Natural killer cell treated with Interleukin-12 subunit alpha and Interleukin-12 subunit beta and Interleukin-15 and Interleukin-18, amount 100 ng/mL, for 72 hours (primary cell): ENCODE measurements at places on chromosomes 7 and 10. TPM values are rescaled to one million over a fixed set of nuclear protein-coding genes. Genes with fewer than 3 reads are reported as not detected.

- peaks cover 32% of the 10 kb centered on the region for H3K27me3 ChIP-seq
- no peak for DNase-seq
- H3K27ac ChIP-seq: no peak overlapping the region
- H3K36me3 ChIP-seq: no peaks in the 10 kb centered on the region
Measured at GRCh38 chr10:123577921-123578461, 88.2 kb upstream of the GPR26 start.

- H3K4me1 ChIP-seq: peaks cover 6% of the 10 kb centered on the region
- no peak overlapping the region for H3K27ac ChIP-seq
- no peaks in the 10 kb centered on the region for H3K36me3 ChIP-seq
- no peak for DNase-seq
- H3K27me3 ChIP-seq: no peaks in the 10 kb centered on the region
Measured at GRCh38 chr10:119805702-119806230, 66.9 kb downstream of the MCMBP start.

DNA sequence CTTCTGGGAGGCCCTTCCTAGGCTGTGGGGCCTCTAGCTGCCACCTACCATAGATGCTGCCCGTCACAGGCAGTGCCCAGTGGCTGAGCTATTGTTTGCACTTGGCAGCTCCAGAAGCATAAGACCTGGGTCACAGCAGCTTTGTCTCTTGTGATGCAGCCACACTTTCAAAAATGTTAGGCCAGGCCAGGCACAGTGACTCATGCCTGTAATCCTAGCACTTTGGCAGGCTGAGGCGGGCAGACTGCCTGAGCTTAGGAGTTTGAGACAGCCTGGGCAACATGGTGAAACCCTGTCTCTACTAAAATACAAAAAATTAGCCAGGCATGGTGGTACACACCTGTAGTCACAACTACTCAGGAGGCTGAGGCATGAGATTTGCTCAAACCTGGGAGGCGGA is 9.5 kb upstream of the KAZALD1 start:
- H3K27ac ChIP-seq: no peak overlapping the region
- no peaks in the 10 kb centered on the region for H3K36me3 ChIP-seq
- DNase-seq: no peak
- H3K27me3 ChIP-seq: peaks cover 24% of the 10 kb centered on the region
- H3K4me1 ChIP-seq: peaks cover 18% of the 10 kb centered on the region

DNA sequence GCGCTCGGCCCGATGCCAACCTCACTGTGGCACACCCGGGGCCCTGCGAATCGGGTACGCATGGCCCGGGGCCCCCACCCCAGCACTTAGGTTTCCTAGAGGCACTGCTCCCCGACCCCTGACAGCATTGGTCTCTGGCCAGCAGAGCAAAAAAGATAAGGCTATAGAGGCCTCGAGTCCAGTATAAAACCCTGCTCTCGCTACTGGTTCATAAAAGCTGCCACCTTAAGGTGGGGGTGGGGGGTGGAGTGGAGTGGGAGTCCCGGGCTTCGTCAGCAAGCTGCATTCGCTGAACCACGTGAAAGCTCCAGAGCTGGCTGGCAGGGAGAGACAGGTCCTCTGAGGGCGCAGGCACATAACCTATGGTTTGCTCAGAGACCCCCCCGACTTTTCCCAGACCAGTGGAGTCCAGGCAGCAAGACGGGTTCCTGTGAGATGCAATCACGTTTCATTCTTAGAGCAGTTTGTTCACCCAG is 1.3 kb downstream of the KAZALD1 start:
- H3K27me3 ChIP-seq: peaks cover 14% of the 10 kb centered on the region
- no peak for DNase-seq
- no peak overlapping the region for H3K27ac ChIP-seq
- no peaks in the 10 kb centered on the region for H3K36me3 ChIP-seq
- peak overlapping the region; percentile 25 for H3K4me3 ChIP-seq
- peaks cover 27% of the 10 kb centered on the region for H3K4me1 ChIP-seq

DNA sequence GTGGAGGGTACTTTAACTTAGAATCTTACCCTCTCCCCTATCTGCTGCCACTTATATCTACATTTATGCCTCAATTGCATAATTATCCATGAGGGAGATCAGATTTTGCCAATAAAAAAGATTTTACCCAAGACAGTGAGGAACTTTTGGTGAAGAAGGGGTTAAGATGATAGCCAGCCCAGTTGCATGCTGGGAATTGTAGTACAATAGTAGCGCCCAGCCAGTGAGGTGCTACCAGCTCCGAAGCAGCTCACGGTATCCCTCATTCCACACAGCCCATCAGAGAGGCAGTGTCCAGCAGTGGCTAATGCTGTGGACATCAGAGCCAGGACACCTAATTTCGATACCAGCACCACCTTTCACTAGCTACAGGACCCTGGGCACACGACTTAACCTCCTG is 5.9 kb upstream of the LGI1 start:
- no peaks in the 10 kb centered on the region for H3K36me3 ChIP-seq
- no peak overlapping the region for H3K27ac ChIP-seq
- H3K4me3 ChIP-seq: no peak overlapping the region
- peaks cover 9% of the 10 kb centered on the region for H3K4me1 ChIP-seq
- H3K27me3 ChIP-seq: peaks cover 27% of the 10 kb centered on the region

GRCh38 chr10:36872702-36873393 is 252.6 kb upstream of the ANKRD30A start:
- H3K36me3 ChIP-seq: no peaks in the 10 kb centered on the region
- H3K27me3 ChIP-seq: no peaks in the 10 kb centered on the region
- H3K4me3 ChIP-seq: no peak overlapping the region
- no peak for DNase-seq

DLG5 gene
- total RNA-seq: 12.3 TPM

UBE3C gene
- 117 TPM for total RNA-seq

TSPAN12 gene
- total RNA-seq: not detected
